Hair follicle dermal papilla cell (primary cell): ENCODE measurements at places on chromosomes 4 and X. TPM values are rescaled to one million over a fixed set of nuclear protein-coding genes. Genes with fewer than 3 reads are reported as not detected.

The RFC1 gene
- 31.3 and 35.9 TPM in 2 replicates for total RNA-seq

The GPR173 gene
- 3.5 and 4.4 TPM in 2 replicates for total RNA-seq

The DSPP gene
- total RNA-seq = not detected in 2 replicates

The PABPC4L gene
- 5.5 and 7.8 TPM in 2 replicates for total RNA-seq

The TENM3 gene
- 18.2 and 28.4 TPM in 2 replicates for total RNA-seq

The RAB41 gene
- not detected in 2 replicates for total RNA-seq

The BCLAF3 gene
- 5.6 and 8.0 TPM in 2 replicates for total RNA-seq

The DGKK gene
- not detected in 2 replicates for total RNA-seq

The LRIT3 gene
- under 0.01 TPM in 1 of 2 replicates, not detected in the other for total RNA-seq

The ADH1A gene
- not detected in 2 replicates for total RNA-seq
